ENCODE measurements at places on chromosomes 5 and 9. TPM values are rescaled to one million over a fixed set of nuclear protein-coding genes. Genes with fewer than 3 reads are reported as not detected.

GRCh38 chr5:5473226-5473625, 50.7 kb downstream of the ICE1 start:
- DNase-seq: no peak

GRCh38 chr5:35016174-35017051, 31.3 kb downstream of the AGXT2 start:
- DNase-seq: no peak

- no peak for DNase-seq
These were observed 202.9 kb downstream of the AOPEP start for GRCh38 chr9:94929369-94929756.

DNA sequence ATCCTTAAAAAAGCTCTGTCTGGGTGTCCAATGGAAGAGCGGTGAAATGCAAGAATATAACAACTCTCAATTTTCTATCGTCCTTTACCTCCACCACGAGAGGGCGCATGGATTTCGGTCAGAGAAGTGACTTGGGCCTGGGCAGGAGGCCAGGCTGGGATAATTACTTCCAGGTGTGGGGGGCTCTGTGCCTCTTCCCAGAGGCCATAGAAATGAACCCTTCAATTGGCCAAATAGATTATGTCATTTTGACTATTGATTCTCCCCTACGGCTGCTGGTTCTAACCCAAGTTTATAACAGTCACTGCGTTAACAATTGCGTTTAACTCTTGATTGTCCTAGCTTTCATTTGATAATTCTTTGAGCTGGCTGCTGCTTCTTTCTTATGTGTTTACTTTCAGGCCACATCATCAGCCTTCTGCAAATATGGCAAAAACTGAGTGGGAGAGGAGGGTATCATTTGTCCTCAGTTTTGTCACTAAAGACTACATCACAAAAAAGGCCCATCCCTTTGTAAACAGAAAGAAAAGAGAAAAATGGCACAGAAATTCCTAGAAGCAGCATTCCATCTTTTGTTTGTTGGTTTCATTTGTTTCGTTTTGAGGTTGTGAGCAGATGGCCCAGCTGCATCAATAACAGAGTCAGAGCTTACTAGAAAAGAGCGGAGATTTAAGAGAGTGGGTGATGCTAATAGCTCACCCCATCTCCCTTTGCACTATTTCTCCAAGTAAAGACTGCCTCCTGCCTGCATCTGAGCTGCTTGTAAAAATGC, 45.4 kb upstream of the ZFR start:
- peak; percentile 76 for DNase-seq

- no peak for DNase-seq
These were observed 73.8 kb downstream of the C9orf50 start for GRCh38 chr9:129547063-129547462.

DNA sequence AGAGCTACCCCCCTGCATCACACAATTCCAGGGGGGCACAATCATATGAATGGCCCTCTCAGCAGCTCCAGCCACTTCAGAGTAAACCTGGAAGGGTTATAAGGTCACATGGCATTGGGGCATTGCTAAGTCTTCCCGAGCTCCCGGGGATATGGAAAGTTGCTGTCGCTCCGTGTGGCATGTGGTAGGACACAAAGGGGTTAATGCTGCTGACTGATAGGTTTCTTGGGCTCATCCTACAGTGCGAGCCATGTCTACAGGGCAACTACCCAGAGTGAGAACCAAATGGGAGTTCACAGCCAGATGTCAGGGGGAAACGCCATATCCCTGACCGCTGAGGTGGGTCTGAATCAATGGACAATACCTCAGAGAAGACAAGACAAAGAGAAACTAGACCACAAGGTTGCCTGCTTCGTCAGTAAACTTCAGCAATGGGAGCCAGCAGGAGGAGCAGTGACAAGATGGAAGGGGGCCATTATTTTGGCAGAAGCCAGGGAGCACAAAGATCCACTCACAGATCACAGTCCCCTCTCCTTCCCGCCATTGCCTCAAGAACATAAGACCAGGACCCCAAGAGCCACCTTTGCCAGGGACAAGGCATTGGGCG, 52.4 kb upstream of the SHISAL2B start:
- no peak for DNase-seq

GRCh38 chr9:15144622-15145061, 162.4 kb downstream of the TTC39B start:
- DNase-seq: no peak

- no peak for DNase-seq
These were observed 127.7 kb upstream of the RAD23B start for GRCh38 chr9:107155244-107155817.

DNA sequence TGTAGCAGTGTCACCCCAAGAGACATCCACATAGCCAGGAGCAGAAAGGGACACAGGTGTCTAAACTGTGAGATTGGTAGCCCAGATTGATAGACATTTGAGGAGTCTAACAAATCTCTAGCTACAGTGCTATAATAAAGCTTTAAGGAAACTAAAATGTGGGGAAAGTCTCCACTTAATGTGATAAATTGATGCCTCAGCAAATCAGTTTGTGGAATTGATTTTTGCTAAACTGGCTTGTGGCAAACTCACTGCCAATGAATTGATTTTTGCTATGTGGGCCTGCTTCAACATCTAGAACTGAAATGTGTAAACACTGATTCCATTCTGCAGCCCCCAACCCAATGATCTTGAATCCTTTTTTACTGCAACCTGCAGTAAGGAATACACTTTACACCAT, 16.8 kb upstream of the MAP3K1 start:
- no peak for DNase-seq

DNA sequence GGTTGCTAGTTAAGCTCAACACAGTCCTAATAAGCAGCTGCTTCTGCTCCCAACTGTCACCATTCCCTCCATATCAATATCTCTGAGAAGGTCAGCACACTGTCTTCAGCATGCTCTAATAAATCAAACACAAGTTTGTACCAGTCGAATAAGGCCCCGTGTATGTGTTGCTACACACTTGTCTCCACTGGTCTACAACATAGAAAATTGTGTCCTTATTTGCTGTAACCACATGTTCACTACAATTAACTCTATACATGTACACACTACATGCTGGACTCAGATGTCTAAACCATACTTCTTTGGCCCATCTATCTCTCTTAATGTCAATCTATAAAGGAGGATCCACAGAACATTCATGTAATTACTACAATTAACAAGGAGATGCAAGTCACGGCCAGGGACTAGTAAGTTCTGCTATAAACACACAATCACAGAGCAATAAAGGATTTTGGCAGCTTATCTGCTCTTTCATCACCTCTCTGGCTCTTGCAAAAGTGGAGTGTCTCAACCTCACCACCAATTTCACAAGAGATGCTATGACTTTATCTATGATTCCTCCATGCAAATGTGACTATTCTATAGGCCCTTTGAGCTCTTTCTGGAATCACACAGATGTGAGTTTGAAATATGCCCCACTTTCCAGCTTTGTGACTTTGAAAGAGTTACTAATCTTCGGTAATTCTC, 143.9 kb downstream of the SEMA5A start:
- no peak for DNase-seq

- no peak for DNase-seq
These were observed 130.1 kb downstream of the LRRC70 start for GRCh38 chr5:62708481-62709325.

GRCh38 chr5:135493406-135494180, 41.4 kb upstream of the TIFAB start:
- DNase-seq: no peak

- no peak for DNase-seq
These were observed 78.3 kb upstream of the SSBP2 start for GRCh38 chr5:81829242-81829641.

GRCh38 chr9:81664638-81665222, 24.6 kb downstream of the TLE1 start:
- DNase-seq: no peak

GRCh38 chr5:1376981-1377380, 32.1 kb upstream of the CLPTM1L start:
- no peak for DNase-seq

DNA sequence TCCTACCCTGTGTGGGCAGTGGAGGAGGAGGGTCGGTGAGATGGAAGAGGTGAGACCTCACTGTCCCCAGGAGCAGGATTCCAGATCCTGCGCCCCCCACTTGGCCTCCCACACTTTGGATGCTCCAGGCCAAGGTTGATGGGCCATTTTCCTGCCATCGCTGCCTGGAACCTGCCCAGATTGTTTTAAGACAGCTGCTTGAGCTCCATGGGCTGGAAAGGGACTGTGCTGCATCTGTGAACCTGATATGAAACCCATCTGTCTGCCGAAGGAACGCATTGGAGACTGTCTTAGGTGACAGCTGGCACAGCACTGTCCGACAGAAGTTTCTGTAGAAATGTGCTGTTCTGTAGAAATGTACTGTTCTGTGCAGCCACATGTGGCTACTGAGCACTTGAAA, 72.7 kb upstream of the SLC25A48 start:
- no peak for DNase-seq

DNA sequence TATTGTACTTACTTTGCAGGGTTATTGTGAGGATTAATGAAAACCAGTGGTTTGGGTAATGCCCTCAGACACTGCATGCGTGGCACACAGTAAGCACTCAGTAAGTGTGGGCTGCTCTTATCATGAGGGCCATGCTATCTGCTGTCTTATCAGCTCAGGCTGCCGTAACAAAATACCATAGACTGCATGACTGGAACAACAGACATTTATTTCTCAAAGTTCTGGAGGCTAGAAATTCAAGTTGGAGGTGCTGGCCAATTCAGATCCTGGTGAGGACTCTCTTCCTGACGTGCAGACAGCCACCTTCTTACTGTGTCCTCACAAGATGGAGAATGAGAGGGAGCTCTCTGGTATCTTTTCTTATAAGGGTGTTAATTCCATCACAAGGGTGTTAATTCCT, 23.9 kb upstream of the SH3PXD2B start:
- DNase-seq: no peak

GRCh38 chr5:39658866-39659265, 234.1 kb upstream of the DAB2 start:
- DNase-seq: no peak

DNA sequence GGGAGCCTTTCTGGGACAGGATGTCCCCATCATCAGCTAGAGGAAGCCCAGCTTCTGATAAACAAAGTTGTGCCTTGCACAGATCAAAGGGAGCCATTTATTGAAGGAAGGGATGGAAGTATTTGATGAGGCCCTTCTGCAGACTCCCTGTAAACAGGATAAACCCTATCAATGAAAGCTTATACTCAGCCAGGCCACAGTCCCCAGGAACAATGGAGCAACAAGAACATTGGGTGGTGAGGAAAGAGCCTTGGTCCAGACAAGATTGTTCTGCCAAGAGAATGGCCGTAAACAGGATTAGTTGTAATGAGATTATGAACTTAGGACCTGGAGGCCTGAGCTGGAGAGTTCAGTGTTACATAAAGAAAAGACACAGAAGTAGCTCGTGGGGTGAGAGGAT, 40.5 kb upstream of the LIFR start:
- no peak for DNase-seq

DNA sequence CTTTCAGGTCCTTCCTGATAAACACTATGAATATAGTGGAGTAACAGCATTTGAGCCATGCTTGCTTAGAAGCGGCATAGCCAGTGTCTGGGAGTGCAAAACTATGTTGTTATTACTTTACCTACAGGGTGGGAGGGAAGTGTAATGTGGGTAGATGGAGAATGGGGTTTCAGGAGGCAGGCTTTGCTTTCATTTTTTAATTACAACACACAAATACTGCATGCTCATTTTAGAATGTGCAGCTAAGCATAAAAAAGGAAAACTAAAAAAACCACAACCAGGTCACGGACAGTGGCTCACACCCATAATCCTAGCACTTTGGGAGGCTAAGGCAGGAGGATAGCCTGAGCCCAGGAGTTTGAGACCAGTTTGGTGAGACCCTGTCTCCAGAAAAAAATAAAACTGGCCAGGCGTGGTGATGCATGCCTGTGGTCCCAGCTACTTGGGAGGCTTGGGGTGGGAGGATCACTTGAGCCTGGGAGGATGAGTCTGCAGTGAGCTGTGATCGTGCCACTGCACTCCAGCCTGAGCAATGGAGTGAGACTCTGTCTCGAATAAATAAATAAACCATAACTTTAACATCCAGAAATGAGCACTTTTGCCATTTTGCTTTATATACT, 20.2 kb downstream of the HAVCR1 start:
- DNase-seq: no peak

DNA sequence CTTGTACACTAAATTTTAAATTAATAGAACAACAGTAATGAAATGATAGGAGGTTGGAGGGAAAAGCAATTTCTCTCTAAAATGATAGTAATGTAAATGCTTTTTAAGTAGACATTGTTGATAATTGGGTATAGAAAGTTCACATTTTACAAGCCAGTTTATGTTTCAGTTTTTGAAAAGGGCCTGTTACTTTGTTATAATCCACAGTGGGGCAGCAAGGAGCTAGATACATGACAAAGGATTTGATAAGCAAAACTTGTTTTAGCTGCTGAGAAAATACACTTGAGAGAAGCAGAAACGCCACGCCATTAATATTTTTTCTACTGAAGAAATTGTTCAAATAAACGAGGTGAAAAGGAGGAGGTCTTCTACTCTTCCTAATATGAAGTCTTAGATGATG, 30.2 kb downstream of the SREK1 start:
- no peak for DNase-seq

DNA sequence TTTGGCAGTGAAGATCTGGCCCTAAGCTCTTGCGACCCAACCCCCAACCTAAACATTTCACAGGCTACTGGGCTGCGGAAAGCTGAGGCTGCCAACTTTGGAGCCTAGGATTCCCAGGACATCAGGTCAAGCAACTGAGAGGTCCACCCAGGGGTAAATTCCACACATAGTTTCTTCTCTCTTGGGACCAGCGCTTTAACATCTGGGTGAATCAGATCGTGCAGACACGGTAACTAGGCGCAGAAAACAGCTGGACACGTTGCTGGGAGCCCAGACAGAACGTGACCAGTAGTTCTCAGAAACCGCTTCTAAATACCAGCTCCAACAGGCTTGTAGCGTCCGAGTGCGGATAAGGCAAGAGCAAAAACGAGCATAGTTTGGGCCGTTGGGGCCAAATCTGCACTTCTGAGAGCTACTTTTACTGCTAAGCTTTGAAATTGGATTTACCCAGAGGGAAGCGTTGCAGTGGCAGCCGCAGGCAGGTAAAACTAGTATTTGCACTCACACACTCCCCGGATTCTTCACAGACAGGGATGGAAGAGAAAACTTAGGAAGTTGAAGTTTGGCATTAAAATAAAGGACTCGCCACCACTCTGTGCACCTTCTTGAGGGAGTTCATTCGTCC, 11.8 kb downstream of the ITGA1 start:
- DNase-seq: peak; percentile 42

The EFNA5 gene
- 1.5 TPM for total RNA-seq

The LCN15 gene
- not detected for total RNA-seq

The ITGA1 gene
- total RNA-seq: 42.6 TPM

The PCDHGA6 gene
- 3.4 TPM for total RNA-seq

The MZB1 gene
- 4.0 TPM for total RNA-seq

The SPINK6 gene
- not detected for total RNA-seq

The LECT2 gene
- not detected for total RNA-seq

The NR6A1 gene
- 9.7 TPM for total RNA-seq

The GPRIN1 gene
- 5.2 TPM for total RNA-seq

The CENPH gene
- total RNA-seq: not detected

The IRX2 gene
- not detected for total RNA-seq

The SLC6A7 gene
- total RNA-seq: 19.5 TPM

The PRRT1B gene
- total RNA-seq: 1.6 TPM

The OLFM1 gene
- total RNA-seq: not detected

Data from transverse colon (tissue), 4 donors.